NCI-H226 (cell line): ENCODE measurements at places on chromosomes 4 and X.

DNA sequence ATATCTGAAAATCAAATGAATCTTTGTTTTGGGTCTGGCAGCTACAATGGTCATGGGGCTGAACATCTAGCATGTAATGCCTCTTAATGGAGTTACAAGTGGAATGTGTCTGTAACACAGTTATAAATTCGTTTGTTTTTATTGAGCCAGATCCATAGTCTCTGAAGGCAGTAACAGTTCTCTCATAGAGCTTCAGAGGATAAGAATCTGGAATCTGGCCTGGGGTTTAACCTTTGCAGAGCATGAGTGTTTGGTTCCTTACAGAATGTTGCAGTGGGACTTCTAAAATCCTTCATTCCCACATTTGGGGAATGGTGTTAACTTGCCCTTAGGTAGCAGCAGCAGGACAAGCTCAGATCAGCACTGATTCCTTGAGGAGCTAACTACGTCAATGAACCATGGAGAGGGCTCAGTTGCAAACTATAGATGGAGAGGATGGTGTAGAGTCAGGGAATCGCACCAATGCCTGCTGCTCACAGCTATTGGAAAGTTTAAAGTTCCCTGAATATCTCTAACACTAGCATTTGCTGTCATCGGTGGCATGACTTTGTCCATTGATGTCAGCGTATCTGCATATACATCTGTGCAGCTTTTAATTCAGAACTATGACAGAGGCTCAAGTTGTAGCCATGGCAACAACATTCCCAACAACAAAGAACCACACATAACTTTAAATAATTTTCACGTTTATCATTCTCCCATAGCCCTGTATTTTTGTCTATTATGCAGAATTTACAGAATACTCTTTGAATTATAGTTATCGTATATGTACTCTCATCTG, 72.2 kb downstream of the RASGEF1B start:
- no peak for DNase-seq

GRCh38 chr4:118585015-118585414, 100.2 kb upstream of the METTL14 start:
- DNase-seq = no peak

DNA sequence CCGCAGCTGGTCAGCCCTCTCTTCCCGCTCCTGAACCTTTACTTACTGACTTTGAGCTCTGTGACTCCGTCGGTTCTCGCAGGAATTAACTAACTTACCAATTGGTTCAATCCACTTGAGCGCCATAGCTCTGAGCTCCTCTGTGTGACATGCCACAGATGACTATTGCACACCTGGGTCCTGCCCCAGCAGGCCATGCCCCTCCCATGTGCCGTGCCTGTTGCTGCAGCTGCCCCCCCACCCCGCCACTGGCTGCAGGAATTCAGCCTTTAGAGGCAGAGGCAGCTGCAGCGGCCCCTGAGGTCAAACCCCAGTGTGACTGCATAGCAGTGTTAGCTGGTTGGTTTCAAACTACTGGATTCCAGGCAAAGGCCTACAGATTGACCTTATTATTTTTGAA, 70.6 kb downstream of the MTMR1 start:
- no peak for DNase-seq

GRCh38 chrX:7926501-7926900, 712 bp downstream of the PNPLA4 start:
- no peak for DNase-seq

- DNase-seq = peak; percentile 25
Measured at GRCh38 chrX:13078739-13079444, 34.5 kb upstream of the FAM9C start.
